ENCODE measurements at places on chromosomes 16 and 17. TPM values are rescaled to one million over a fixed set of nuclear protein-coding genes. Genes with fewer than 3 reads are reported as not detected.

GRCh38 chr16:52577130-52577706, 30.3 kb upstream of the TOX3 start:
- no peak for DNase-seq

GRCh38 chr17:81735264-81736102, 23.4 kb downstream of the SLC25A10 start:
- DNase-seq: peak; percentile 62

DNA sequence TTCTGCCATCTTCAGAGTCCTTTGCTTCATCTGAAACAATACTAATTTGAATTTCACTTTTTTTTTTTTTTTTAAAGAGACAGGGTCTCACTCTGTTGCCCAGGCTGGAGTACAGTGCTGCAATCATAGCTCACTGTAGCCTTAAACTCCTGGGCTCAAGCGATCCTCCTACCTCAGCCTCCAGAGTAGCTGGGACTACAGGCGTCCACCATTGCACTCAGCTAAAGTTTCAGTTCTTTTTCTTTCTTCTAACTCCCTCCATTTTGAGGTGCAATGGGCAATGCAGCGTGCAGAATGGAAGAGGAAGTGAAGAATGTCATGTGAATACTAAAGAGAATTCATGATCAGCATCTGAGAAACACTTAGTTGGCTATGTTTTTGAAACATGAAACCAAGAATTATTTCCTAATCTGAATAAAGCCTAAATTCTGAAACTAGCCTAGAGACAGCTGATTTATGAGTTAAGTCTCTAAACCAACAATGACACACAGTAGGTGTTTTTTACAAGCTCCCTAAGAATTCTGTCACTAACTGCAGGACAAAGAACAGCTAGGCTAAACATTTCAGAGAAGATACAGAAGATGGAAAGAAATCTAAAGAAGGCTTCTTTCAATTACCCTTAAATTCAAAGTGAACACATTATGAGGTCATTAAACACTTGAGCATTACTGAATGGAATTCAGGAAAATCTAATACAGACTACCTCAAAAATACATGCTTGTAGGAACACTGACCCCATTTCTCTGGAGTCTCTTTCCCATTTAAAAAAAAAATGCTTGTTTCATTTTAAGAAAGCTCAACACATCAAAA, 21.0 kb downstream of the SNN start:
- peak; percentile 48 for DNase-seq

GRCh38 chr16:81505011-81505661, 60.5 kb downstream of the CMIP start:
- DNase-seq: no peak

DNA sequence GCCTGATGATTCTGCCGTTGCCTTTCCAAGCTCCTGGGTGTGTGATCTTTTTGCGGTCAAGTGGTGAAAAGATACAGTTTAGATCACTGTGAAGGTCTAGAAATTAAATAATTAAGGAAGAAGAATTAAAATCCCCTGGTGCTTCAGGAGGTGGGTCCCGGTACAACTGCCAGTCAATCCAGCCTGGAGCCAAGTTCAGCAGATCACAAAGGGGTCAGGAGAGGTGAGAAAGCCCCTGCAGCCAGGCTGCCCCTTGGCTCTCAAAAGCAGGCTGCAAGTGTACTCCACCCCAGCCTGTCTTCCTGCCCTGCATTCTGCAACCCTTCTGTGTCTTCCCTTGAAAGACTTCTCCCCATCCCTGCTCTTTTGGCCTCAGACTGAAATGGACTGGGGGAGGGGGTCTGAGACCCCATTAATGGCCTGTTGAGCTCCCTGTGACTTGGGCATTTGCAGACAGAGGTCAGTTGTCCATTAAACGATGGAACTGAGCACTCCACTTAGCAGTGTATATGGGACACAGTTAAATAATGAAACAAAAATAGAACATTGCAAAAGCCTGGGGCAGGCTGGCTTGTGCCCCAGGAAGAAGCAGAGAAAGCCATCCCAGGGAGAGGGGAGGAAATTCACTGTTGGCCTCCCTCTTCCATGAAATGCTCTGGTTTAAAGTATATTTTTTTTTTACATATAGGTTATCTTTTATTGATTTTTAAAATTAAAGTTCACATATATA, 15.1 kb downstream of the CACNG5 start:
- no peak for DNase-seq

- DNase-seq: no peak
These were observed 144.3 kb upstream of the TNRC6C start for GRCh38 chr17:77814091-77814772.

DNA sequence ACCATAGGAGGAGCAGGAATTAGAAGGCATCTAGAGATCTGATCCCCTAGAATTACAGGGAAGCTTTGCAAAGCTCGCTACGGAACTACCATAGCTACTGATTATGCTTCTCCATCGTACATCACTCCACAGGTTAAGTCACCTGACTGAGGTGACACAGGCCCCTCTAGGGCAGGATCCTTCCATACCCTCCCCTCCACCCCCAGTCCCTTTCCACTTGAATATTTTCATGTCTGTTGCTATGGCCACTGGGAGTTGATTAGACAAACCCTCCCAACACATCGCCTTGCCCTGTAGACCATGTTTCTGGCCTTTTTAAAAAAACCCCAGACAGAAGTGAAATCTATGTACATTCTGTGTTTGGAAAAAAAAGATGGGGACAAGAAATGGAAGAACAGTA, 287.1 kb downstream of the SOX9 start:
- DNase-seq: no peak

GRCh38 chr16:55933038-55933437, 57.9 kb upstream of the CES5A start:
- DNase-seq: no peak

DNA sequence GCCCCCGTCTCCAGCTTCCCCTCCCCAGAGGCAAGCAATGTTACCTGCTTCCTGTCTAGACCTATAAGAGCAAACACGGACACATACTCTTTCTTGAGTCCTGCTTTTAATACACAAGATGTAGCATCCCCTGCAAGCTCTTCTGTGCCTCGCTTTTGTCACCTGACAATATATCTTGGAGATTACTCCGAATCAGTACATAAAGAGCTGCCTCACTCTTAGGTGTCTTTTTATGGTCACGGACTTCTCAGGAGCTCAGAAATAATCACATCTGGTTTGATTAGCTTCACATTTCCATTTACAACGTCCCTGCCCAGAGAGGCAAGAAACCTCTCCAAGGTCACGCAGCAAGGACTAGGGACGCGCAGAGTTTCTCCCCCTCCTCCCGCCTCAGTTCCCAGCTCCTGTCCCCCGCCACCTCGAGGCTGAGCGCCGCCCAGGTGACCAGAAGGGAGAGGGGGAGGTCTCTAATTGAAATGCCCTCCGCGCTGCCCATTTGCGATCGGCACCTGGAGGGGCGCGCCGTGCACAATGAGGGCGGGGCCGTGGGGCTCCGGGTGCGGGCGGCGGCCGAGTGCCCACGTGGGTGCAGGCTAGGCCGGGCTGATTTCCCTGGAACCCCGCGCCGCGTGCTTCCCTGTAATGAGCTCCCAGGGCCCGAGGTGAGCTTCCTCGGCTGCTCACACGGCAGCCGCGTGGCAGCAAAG, 13.8 kb upstream of the SEZ6 start:
- DNase-seq: no peak

GRCh38 chr16:74984529-74985296, at the start of gene WDR59:
WDR59 (minus strand) TSS chr16:74985123; CDS start chr16:74985017, 106 bp downstream.
- peak; percentile 100 for DNase-seq

- no peak for DNase-seq
These were observed 8.3 kb upstream of the ITGA3 start for GRCh38 chr17:50047488-50048126.

DNA sequence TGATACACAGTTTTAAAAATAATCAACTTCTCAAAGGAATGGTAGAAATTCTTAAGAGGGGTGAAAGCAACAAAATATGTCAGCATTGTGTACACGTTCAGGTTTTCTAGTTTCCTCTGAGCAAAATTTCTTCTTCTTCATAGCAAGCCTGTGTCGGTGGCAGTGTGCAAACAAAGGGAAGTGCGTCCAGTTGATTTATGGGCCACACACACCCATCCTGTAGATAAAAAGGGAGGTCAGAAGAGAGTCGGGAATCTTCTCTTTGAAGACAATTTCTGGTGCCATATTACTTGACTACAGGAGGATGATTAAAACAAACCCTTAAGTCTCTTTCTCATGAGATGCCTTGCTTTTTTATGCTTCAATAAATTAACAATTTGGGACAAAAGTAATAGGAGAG, 484.1 kb upstream of the SALL1 start:
- no peak for DNase-seq

DNA sequence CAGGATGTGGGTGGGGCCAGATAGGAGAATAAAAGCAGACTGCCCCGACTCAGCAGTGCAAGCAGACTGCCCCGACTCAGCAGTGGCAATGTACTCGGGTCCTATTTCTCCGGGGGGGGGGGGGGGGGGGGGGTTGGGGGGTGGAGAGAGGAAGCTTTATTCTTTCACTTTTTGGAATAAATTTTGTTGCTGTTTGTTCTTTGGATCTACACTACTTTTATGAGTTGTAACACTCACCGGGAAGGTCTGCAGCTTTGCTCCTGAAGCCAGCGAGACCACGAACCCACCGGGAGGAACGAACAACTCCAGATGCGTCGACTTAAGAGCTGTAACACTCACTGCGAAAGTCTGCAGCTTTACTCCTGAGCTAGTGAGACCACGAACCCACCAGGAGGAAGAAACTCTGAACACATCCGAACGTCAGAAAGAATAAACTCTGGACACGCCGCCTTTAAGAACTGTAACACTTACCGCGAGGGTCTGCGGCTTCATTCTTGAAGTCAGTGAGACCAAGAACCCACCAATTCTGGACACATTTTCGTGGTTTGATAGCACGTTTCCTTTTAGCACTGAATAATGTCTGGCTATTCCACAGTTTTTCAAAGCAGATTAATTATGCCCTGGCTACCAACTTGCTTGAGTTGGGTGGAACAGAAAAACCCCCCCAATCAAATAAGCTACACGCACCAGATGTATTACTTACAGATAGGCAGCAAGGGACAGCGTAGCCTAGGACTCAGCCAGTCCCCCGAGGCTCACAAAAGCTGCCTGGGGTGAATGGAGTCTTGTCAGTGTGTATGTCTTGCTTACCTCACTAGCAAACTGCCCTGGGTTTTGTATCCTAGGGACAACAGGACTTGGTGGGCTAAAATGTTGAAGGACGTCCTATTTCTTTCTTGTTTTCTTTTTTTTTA, 11.9 kb downstream of the FZD2 start:
- DNase-seq: no peak

- DNase-seq: no peak
These were observed 167.2 kb downstream of the STX8 start for GRCh38 chr17:9408381-9408780.

DNA sequence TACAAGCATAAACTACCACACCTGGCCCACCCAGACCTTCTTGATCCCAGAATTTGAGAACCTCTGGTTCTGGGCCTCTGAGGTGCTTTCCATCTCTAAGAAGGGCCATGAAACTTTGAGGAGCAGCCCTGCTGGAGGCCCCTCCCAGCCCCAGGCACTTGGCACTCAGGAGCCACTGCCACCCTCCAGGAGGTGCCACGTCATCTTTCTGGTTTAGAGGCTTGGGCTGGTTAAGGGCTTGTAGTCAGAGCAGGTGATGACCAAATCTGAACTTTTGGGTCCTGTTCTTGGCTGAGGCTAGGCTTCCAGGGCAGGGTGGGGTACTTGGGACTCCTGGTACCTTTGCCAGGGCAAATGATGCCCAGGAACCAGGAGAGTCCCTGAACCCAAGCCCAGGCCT, 13.8 kb upstream of the DLX4 start:
- DNase-seq: no peak

DNA sequence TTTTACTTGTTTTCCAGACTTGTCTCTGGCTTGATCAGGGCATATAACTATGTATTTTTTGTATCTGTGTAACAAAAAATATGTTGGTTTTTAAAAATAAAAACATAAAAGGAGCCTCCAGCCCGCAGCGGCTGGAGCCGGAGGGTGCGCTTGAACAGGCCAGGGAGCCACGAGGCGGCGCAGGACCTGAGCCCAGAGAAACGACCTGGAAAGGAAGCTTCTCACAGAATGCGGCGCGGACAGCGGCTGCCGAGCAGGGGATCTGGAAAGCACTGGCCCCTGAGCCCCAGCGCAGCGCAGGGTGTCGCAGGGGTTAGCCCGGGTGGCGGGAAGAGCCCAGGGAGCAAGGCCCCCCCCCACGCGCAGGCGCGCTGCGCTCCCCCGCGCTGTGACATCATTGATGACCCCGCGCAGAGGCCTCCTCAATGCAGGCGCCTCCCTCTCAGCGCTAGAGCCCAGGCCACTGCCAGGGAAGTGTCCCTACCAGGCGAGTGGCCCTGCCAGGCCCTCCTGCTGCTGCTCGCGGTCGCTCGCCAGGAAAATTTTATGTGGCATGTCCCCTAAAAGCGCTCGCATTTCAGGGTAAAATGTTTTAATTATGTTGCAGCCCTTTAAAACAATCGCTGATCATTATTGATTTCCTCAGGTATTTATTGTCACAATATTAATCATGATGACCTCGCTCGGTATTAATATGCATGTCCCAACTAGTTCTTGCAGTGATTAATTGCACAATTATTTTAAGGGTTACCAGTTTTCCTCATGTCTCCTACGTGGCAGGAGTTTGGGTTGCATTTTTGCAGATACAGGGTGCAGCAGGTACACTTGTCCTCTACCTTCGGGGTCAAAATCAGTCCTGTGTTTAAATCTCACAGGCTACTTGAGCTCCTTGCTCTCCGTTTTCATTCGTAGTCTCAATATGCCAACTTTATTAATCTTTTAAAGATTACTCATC, 134.2 kb downstream of the USP22 start:
- peak; percentile 79 for DNase-seq

DNA sequence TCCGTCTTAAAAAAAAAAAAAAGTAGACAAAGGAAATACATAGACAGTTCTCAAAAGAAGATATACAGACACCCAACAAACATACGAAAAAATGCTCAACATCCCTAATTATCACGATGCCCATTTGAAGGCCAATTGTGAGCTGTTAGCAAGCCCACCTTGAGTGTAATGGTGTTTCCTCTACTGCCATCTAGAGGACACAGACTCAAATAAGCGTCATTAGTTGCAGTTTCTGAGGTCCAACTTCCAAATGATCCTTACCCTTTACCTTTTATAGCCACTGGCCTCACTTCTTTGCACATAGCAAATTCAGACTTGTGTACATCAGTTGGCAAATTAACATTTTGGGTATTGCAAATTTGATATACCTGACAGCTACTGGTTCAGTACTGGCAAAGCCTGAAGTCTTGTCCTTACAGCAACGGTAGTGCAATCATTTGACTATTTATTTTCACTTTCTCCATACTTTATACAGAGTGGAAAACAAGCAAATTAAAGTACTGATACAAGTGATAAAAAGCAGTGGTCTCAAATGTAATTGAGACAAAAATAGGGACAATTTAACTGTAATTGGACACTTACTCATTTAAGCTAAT, 536.3 kb upstream of the EEF2KMT start:
- DNase-seq: no peak

- DNase-seq: no peak
These were observed 14.7 kb upstream of the SKAP1 start for GRCh38 chr17:48444516-48445247.

The TK2 gene
- total RNA-seq: 15.3 TPM

The PAGR1 gene
- total RNA-seq: 28.0 TPM

The ASPHD1 gene
- total RNA-seq: not detected

The POLG2 gene
- 5.7 TPM for total RNA-seq

The UMOD gene
- total RNA-seq: not detected

The PABPN1L gene
- not detected for total RNA-seq

The TLCD2 gene
- 0.99 TPM for total RNA-seq

The SEZ6L2 gene
- 1.4 TPM for total RNA-seq

The NPIPA3 gene
- total RNA-seq: not detected

The MFAP4 gene
- 30.9 TPM for total RNA-seq

The VMO1 gene
- 2.2 TPM for total RNA-seq

The CCL4 gene
- total RNA-seq: 0.61 TPM

The ITGAX gene
- total RNA-seq: 0.30 TPM

The CES5A gene
- 0.56 TPM for total RNA-seq
